ENCODE measurements at places on chromosomes 4 and X.
A peak's percentile ranks its signal among the peaks of the same experiment; 100 is the strongest.

DNA sequence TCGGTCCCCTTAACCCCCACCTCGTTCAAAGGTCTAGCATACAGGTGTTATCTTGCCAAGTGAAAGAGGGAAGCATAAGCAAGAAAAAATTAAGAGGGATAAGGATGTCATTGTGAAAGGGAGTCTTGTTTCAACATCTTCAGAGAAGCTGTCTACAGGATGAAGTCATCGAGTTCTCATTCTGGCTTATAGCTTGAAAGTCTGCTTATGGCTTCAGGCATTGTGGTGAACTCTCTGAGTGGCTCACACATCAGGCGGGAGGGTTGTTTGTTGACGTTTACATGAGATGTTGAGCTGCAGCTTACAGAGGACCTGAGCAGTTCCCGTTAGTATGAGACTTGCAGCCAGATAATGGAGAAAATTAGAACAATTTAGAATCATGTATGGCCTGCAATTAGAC, 16.6 kb downstream of the MAGEA9B start:
- no peak for DNase-seq

DNA sequence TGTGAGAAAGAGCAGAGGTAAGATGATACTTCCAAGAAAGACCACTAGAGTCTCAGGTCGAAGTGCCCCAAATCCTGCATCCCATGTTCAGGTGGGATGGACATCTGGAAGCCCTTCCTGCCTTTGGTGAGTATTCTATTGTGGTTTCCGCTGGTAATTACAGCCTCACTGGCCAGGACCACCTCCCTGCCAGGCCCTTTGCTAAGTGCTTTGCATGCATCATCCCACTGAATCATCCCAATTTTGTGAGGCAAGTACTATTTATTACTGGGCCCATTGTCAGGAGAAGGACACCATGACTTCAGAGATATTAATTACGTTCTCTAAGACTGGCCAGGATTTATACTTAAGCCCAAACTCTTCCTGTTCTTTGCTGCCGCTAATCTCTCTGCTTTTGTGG, 10.7 kb upstream of the PASD1 start:
- no peak for DNase-seq

DNA sequence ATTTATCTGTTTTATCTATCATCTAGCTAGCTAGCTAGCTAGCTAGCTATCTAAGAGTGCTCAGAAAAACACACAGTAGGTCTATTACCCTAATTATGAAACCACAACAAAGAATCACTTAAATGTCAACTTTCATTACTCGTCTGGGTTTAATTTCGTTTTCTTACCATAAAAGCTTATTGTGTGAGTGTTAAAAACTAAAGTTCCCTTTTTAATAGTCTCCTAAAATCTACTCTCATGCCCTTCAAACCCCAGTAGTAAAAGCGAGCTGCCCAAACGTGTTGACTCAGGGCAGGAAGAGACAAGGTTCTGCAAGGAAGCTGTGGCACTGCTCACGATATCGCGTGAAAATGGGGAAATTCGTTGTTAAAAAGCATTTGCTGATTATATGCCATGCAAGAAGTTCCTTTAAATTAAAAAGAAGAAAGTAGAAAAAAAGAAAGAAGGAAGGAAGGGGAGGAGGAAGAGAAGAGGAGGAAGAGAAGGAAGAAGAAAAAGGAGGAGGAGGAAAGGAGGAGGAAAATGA, 595 bp downstream of the MBNL3 start:
- peak; percentile 53 for DNase-seq

DNA sequence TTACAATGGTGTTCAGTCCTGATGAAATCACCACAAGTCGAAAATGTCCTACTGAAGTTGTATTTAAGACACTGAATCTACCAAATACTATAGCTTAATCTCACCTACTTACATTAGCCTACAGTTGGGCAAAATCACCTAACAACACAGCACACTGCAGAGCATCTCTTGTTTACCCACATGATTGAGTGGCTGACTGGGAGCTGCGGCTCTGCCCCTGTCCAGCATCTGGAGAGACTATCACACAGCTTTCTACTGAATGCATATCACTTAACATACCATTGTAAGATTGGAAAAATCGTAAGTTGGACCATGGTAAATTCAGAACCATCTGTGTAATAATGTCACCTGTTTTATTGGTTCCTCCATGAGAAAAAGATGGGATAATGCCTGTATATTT, 1083.2 kb upstream of the PCDH7 start:
- no peak for DNase-seq

DNA sequence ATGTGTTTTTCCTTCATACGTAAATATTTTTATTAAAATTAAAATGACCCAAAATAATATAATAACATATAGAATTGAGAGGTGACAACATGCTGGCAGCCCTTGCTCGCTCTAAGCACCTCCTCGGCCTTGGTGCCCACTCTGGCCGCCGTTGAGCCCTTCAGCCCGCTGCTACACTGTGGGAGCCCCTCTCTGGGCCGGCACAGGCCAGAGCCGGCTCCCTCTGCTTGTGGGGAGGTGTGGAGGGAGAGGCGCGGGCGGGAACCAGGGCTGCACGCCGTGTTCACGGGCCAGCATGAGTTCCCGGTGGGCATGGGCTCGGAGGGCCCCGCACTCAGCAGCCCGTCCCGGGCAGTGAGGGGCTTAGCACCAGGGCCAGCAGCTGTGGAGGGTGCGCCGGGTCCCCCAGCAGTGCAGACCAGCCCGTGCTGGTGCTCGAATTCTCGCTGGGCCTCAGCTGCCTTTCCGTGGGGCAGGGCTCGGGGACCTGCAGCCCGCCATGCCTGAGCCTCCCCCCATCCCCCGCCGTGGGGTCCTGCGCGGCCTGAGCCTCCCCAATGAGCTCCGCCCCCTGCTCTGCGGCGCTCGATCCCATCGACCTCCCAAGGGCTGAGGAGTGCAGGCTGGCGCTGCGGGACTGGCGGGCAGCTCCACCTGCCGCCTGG, 222.3 kb downstream of the PTTG2 start:
- no peak for DNase-seq

- DNase-seq, result peak; percentile 1
Measured at GRCh38 chrX:48854898-48855297, 19.5 kb upstream of the PCSK1N start.

All from inflammatory macrophage treated with lipopolysaccharide for 1 hour (primary cell).